Progenitor cell of endocrine pancreas (in vitro differentiated cells): ENCODE measurements at places on chromosomes 11 and 22.

DNA sequence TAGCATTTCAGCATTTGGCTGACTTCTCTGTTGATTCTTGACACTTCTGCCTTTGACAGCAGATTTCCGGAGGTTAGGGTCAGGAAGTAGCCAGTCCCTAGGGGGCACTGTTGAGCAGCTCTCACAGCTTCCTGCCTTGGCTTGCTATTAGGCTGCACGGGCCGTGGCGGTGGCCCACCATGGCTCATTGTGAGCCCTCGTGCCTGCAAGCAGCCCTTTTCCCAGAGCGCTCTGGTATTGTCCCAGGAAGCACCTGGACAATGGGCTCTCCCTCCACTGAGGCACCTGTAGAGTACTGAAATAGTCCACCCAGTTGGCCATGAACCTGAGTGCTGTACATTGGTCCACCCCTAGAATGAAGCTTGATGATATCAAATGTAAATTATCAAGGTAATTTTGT, 100.2 kb upstream of the GAL start:
- DNase-seq = peak; percentile 25

GRCh38 chr11:1922481-1923081, 3.1 kb downstream of the TNNT3 start:
- no peak for DNase-seq

- DNase-seq = no peak
Measured at GRCh38 chr11:68727783-68728182, 23.5 kb downstream of the TESMIN start.

GRCh38 chr22:24338726-24339451, 68.3 kb downstream of the SPECC1L start:
- no peak for DNase-seq

DNA sequence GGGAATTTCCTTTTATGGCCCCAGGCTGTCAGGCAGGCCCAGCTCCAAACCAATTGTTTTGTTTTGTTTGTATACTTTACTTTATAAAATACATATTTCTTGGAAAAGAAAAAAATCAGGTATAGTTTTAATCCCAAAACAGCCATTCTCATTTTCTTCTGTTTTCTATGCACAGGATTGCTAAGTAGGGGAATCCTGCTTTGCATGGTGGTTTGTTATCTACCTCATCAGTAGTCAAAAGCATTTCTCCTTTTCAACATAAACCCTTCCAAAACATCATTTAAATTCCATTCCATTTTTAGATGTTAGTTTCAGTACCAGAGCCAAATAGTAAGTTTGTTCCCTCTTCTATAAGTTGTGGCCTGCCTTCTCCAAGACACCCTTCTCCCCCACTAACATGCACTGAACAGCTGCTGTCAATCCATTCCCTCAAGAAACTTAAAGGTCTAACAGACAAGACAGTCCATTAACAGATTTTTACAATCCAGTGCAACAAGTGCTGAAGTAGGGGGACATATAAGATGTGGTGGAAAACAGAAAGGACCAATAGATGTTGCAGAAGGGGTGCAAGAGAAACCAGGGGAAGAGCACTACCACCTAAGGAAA, 3.7 kb downstream of the ILK start:
- no peak for DNase-seq

DNA sequence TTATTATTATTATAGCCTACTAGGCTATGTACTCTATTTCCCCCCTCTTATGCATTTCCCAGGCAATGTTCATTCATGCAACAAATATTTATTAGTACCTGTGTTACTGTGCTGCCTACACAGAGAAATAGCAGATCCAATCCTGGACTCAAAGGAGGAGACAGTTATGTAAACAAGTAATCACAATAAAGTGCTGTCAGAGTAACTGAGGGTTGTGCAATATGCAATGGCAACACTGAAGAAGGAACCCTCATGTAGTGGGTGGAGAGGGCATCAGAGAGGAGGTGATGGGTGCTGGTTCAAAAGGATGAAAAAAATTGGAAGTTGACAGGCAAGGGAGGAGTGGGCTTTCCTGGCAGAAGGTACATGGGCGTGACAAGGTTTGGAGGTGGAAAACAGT, 886 bp upstream of the P4HA3 start:
- DNase-seq = no peak

GRCh38 chr11:34655335-34656008, 34.6 kb downstream of the EHF start:
- no peak for DNase-seq

GRCh38 chr11:112715056-112715455, 246.2 kb upstream of the NCAM1 start:
- DNase-seq = no peak

- DNase-seq = no peak
Measured at GRCh38 chr11:72789493-72790131, 4.2 kb downstream of the STARD10 start.

DNA sequence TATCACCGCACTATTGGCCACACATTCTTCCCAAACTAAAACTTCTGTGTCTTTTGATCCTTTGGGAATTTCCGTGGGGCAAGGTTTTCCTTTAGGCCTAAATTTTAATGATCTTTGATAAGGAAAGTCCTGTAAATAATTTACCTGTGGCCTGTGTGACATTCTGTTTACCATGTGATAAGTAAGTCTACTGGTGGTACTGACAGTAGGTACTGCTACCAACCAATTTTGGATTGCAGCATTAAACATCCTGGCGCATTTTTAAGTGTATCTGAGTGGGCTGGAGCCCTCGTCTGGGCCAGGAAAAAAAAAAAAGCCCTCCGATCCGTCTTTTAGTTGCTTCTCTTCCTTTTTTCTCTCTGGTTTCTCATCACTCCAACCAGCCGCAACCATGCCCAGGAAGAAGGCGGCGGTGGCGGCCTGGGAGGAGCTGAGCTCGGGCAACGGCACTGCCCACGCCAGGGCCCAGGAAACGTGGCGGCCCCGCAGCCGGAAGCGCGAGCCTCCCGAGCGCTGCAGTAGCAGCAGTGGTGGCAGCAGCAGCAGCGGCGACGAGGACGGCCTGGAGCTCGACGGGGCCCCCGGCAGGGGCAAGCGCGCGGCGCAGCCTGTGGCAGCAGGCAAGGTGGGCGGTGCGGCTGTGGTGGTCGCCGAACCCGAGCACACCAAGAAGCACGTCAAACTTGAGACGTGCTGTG, 33.6 kb downstream of the ASRGL1 start:
- no peak for DNase-seq

GRCh38 chr22:27799015-27799826, 2.3 kb downstream of the MN1 start:
- no peak for DNase-seq

DNA sequence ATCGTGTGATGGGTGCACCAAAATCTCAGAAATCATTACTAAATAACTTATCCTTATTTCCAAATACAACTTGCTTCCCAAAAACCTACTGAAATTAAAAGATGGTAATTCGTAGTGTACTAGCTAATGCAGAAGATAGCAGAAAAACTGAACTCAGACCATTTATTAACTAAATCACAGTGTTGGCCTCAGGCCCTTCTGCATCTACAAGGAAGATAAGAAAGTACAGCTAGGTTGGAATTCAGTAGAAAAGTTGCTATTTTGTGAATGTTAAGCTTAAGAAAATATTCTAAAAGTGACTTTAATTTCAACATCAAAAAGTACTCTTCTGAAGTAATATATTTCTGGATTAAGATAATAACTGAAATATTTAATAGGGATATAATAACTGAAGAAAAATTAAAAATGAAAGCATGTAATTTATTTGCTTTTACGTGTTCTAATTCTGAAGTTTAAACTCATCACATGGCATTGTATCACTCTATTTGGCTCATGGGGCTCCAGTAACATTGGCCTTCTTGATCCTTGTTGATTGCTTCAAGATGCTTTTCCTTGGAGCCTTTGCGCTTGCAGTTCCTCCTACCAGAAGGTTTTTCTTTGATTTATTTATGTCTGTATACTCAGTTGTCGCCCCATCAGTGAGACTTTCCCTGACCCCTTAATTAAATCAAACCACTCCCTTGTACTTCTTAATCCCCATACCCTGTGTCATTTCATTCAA, 847.9 kb upstream of the ANO3 start:
- no peak for DNase-seq
